ENCODE measurements at places on chromosomes 11 and 22.

DNA sequence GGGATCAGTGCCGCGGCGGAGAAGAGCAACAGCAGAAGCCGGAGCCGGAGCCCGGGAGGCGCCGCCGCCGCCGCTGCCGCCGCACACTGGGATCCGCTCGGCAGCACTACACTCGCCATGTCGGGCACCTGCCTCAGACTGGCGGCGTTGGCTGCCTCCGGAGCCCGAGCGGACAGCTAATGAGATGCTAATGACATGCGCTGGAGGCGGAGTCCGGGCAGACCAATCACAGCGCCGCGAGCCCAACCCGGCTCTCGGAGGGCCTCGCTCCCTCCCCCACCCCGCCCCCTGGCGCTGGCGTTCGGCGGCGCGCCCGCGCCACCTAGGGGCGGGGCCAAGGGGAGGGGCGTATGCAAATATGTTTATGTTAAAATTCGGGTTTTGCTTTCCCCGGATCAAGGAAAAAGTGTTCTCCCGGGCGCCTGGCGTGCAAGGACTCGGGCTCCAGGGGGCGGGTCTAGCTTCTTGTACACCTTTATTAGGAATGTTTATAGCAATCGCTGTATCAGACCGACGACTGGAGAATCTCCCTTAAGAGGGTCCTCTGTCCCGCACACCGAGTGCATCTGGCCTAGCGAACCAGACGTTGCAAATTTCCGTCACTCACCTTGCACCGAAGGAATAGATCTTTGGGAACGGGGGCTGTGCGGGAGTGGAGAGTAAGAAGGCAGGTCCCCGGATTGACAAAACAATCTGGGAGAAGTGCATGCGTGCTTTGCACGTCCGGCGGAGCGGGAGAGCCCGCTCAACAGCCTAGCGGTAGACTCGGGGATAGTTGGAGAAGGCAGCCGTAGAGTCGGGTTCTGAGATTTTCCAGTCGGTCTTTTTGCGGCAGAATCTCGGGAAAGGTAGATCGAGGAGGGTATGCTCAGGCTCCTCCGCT, at the start of gene CADM1:
CADM1 (minus strand) TSS at position 140 of the 883 bp plus-strand sequence.
- peak; percentile 95 for DNase-seq

- DNase-seq: peak; percentile 65
Observed at GRCh38 chr22:24683691-24684090, 80.7 kb downstream of the GGT1 start.

DNA sequence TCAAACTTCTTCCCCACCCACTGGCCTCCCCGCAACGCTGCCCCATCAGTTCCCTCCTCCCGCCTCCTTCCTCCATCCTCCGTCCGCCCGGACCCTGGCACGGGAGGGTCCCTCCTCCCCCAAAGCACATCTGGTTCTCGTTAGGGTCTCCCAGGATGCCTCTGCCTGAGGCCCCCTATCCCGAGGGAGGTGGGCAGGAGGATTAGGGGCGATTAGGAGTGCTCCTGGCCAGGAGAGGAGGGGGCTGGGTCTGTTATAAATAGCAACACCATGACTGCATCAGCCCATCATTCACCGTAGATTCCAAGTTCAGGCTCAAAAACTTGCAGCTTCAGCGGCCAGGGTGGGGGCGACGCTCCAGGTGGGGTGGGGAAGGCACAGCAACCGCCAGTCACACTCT, 10.4 kb downstream of the MYRF start:
- no peak for DNase-seq

DNA sequence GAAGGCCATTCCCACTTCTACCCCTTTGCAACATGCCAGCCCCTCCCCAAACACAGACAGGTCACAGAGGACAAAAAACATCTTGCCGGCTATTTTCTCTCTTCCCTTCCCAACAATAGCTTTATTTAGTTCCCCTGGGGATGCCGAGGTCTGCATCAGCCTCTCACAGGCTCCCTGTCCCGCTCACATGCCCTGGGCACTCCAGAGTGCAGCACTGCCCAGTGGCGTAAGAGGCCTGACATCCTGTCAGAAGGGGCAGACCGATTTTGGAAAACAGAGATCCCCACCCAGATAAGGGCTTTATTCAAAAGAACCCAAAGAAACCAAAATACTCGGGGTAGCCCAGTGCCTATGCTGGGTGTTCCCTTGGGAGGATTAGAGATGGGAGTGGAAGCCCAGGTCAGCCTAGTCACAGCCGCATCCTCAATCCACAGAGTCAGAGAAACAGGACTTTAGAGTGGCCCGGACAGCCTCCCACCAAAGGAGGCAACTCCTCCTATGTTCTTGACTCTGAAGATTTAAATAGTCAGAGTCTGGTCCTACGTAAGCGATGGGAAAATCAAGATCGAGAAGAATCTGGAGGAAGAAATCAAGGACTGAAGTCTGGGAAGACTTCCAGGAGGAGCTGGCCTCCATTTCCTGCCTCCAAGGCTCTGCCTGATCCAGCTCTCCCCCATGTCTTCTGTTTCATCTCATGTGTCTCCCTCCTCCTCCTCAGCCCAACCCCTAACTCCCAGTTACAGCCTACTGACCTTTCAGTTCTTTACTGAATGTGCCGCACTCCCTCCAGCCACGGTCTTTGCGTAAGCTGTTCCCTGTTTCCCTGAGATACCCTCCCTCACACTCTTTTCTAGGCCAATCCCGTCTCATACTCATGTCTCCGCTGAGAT, 129.3 kb downstream of the FBXO7 start:
- no peak for DNase-seq

GRCh38 chr22:24175160-24175808, 6.0 kb upstream of the SUSD2 start:
- DNase-seq: peak; percentile 67
